ENCODE measurements at places on chromosomes 3 and 15.

GRCh38 chr3:14318646-14319045 lies 83.8 kb upstream of the SLC6A6 start:
- DNase-seq = peak; percentile 82

GRCh38 chr3:182740710-182741109 lies 52.6 kb upstream of the ATP11B start:
- DNase-seq = no peak

GRCh38 chr3:98690876-98691275 lies 72.3 kb upstream of the ST3GAL6 start:
- no peak for DNase-seq

DNA sequence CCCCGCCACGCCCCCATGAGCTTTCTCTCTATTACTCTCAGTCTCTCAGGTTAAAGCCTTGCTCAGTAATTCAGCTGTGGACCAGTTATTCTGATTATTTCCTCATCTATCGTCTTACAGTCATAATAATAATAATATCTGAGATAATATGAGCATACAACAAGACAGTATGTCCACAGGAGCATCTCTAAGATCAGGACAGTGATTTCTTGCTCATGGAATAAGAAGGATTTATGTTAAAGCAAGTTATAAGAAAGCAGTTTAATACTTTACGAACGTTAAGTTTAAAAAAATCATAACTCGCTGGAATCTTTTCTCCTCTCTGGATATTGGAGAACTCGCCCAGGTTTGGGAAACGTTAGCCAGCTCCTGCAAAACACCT lies 643 bp upstream of the LMCD1 start:
- DNase-seq = no peak

- DNase-seq = peak; percentile 78
These were observed 14.8 kb downstream of the KLHL6 start for GRCh38 chr3:183540501-183541234.

GRCh38 chr3:12430086-12430485 lies 54.2 kb upstream of the TSEN2 start:
- DNase-seq = no peak
